ENCODE measurements at places on chromosomes 1 and 21.

DNA sequence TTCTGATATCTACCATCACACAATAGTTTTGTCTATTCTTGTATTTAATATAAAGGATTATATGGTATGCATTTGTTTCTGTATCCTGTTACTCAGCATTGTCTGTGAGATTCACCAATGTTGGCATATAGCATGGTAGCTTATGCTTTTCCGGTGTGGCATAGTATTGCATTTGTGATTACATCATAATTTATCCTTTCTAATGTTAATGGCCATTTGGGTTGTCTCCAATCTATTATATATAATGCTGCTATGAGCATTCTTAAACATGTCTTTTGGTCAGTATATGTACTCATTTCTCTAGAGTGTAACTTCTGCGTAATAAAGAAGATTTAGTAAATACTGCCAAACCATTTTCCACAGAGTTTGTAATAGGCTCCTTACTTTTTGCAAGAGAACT lies 40.9 kb upstream of the GFI1 start:
- DNase-seq, result no peak

DNA sequence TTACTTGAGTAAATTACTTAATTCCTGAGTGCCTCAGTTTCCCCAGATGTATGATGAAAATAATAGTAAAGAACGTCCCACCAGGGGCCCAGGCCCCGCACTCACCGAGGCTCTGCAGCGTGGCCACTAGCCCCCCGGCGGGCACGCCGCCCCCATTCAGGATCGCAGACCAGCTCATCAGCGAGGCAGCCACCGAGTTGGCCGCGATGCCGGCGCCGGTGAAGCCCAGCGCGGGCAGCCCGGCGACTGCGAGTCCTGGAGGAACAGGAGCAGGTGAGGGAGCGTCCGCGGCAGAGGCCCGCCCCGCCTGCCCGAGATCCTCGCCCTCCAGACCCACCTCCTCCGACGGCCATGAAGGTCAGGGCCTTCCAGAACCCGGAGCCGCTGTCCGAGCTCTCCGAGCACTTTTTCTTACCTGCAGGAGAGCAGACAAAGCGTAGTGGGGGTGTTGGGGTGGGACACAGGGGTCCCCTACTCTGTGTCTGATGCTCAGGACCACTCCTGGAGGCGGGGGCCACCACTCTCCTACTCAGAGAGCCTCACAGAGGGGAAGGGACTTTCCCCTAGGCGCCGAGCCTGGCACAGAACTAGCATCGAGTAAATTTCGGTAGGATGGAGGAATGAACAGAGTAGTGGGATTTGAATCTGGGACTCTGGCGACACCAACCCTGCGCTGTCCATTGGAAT lies 3.7 kb downstream of the IFI6 start:
- no peak for DNase-seq

GRCh38 chr21:37473491-37473890 lies 106.9 kb downstream of the DYRK1A start:
- DNase-seq, result no peak

GRCh38 chr1:89382479-89382878 lies 18.6 kb downstream of the GBP6 start:
- DNase-seq, result no peak

- DNase-seq, result no peak
Observed at GRCh38 chr1:2170211-2170610, 24.4 kb downstream of the FAAP20 start.

DNA sequence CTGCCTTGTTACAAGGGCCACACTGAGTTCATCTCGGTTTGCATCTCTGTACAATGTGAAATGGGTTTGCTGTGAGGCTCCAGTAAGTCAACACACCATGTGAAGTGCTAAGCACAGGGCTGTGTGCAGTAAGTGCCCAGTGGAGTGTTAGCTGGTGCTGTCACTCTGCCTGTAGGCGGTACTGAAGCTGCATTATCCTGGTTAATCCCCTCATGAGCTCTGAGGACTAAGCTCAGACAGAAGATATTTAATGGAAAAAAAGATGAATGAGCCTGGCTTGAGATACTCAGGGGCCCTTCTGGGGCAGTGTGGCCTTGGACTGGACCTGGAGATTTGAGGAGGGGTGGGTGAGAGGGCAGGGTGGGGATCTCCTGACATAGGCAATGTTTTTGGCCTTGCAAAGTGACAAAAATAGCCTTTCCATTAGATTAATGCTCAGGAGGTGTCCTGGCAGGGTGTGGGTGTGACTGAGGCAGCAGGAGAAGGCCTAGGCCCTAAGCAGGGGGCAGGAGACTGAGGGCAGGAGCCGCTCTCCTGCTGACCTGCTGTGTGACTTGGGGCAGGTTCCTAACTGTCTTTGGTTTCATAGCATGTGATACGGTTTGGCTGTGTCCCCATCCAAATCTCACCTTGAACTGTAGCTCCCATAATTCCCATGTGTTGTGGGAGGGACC lies 570.5 kb downstream of the PTPRU start:
- peak; percentile 48 for DNase-seq

DNA sequence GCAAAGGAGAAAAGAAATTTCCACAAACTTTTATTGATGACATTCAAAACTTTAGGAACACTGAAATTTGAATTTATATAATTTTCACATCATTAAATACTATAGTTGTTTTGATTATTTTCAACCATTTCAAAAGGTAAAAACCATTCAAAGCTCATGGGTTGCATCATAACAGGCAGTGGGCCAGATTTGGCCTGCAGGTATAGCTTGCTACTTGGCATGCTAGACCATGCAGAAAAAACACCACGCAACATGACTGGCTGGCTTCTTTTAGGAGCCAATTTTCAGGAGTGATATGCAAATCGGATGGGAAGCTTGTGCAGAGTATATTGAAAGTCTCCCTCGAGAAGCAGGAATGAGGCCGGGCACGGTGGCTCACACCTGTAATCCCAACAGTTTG lies 144.8 kb downstream of the GLUL start:
- no peak for DNase-seq

DNA sequence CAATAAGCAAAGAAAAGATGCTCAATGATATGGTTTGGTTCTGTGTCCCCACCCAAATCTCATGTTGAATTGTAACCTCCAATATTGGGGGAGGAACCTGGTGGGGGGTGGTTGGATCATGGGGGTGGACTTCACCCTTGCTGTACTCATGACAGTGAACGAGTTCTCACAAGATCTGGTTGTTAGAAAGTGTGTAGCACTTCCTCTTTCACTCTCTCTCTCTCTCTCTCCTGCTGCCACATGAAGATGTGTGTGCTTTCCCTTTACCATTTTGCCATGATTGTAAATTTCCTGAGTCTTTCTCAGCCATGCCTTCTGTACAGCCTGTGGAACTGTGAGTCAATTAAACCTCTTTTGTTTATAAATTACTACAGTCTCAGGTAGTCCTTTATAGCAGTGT lies 248.4 kb downstream of the HHIPL2 start:
- no peak for DNase-seq

DNA sequence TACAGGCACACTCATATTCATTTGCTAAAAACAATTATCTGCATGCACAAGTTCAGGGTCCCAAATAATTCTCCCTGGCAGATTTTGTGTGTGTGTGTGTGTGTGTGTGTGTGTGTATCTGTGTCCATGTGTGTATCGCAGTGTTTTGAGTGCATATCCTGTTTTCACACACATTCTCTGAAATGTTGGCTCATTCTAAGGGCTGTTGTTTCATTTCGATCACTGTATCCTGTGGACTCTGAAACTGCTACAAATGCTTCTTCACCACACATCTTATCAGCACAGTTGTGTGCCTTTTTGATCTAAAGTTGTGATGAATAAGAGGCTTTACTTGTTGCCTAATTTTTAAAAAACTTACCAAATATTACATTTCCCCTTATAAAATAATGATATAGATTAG lies 34.6 kb downstream of the NR5A2 start:
- no peak for DNase-seq

DNA sequence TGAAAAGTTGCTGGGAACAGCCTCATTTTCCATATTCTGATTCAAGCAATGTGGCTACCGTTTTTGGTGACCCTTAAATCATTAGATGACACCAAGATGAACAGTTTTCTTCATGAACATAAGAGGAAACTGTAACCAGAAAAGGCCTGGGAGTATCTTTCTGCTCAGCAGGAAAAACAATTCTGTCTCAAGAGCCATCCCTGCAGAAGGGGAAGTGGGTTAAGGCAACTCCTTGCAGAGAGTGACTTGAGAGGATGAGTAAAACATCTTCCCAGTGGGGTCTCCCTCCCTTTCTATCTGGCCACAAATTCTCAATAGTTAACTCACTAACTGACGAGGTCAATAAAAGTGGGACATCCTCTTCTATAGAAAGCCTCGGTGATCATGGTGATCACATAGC lies 187.6 kb upstream of the NRIP1 start:
- no peak for DNase-seq

- DNase-seq, result no peak
Observed at GRCh38 chr1:42096554-42096953, 56.7 kb upstream of the GUCA2B start.

DNA sequence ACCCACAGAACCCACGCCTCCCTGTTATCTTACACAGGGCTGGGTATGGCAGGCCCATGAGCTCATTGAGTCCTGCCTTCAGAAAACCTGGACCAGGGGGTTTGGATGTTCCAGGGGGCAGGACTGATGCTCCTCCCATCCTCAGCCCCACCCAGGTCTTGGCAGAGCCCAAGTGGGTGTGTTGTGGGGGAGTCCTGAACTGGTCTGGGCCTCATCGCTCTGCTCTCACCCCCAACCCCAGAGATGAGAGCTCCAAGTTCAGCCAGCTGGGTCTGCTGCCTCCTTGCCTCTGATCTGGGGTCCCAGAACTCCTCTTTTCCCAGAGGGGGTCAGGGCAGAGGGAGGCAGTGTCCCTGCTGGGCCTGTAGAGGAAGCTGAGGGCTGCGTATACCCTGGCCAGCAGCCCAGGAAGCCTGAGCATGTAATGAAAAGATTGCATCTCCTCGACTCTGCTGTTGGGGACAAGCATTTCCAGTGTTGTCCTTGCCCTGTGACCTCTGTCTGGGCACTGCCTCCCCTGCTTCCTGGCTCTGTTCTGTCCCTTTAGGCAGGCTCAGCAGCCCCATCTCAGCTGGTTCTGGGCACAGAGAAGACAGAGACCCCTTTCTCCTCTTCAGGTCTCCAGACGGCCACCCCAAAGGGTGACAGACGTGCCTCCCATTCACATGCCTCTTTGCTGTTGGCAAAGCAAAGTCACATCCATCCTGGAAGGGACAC lies 54.7 kb upstream of the EPS8L3 start:
- peak; percentile 82 for DNase-seq

GRCh38 chr1:159925719-159926078 lies 392 bp upstream of the TAGLN2 start:
- peak; percentile 85 for DNase-seq

DNA sequence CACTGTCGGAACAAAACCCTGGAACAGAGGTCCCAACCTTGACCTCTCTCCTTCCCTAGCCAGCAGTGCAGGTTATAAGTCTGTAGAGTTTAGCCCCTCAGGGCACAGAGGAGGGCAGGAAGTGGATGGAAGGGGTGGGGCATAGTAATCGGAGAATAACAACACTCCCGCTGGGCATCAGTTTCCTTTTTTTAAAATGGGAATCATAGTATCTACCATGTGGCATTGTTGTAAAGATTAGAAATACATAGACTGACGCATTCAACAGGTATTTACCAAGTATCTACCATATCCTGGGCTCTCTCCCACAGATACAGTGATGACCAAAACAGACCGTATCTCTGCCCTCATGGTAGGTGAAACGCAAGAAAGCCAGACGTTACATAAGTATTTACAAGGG lies 24.9 kb upstream of the ATF3 start:
- no peak for DNase-seq

GRCh38 chr1:64155278-64155677 lies 48.1 kb upstream of the UBE2U start:
- DNase-seq, result no peak

DNA sequence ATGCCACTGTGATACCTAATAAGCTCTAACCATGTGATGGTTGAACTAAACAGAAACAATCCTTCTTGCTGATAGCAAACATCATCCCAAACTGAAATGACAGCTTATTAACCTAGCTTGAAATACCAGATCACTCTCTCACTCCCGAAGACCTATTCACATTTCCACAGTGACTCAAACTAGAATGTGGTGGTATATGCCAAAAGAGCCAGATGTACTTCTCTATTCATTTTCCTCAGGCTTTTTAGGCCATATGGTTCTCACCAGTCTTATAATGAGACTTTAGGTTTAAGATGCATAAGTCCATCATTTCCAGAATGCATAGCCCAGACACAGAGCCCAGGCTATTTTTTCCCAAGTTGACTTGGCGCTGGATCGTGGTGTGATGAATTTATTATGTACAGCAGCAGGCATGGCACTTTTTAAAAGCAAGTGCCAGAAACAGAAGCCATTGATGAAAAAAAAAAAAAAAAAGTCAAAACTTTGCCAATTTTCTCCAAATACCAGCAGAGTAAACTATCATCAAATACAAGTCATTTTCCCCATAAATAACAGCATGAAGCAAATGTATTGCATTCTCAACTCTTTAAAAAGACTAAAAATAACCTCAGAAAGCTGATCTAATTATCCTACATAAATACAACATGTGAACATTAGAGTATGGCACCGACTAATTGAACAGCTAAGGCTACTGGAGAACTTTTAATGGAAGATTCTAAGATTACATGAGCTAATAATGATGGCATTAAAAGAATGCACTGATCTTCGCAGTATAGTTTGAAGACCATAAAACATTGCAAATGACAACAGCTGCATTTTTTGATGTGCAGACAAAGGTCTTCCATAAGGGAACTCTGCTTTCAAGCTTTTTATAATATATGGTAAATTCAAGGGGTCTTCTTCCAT lies 365.4 kb downstream of the LRRIQ3 start:
- DNase-seq, result no peak

DNA sequence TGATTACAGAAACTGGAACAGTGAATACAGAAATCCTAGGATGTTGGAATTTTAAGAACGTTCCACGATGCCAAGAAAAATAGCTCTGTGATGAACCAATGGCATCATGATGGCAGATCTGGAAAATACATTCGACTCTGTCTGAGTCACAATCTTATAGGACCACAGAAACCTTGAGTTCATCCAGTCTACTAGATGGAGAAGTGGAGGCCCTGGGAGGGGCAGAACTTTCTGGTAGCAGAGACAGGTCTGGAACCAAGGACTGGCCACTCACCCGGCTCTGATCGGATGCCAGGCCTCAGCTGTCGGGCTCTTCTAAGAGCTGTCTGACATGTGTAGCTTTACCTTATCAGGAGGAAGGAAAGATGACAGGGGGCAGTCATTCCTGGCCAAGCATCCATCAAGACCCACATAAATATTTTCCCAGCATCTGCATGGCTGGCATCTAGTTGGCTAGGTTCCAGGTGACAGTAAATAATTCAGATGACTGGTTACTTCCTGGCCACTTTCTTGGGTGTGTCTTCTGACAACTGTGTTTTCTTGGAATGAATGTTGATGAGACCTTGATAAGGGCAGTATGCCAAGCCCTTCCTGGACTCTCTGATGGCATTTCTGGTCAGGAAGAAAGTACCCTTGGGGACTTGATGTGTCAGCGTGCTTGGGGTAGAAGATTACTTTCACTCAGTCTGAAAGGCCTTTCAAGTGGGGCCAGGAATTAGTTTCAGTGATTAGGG lies 72.6 kb upstream of the TRABD2B start:
- no peak for DNase-seq

Measured in spleen (tissue), 13 donors.